ENCODE measurements at places on chromosomes 7 and 10. TPM values are rescaled to one million over a fixed set of nuclear protein-coding genes. Genes with fewer than 3 reads are reported as not detected.

DNA sequence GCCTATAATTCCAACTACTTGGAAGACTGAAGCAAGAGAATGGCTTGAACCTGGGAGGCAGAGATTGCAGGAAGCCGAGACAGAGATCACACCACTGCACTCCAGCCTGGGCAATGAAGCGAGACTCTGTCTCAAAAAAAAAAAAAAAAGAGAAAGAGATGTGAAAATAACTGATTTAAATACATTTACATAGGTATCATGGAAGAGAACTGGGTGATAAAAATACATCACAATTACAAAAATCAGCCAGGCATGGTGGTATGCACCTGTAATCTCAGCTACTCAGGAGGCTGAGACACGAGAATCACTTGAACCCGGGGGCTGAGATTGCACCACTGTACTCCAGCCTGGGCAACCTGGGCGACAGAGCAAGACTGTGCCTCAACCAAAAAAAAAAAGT lies 19.8 kb downstream of the NANOS1 start:
- no peaks in the 10 kb centered on the region for H3K4me1 ChIP-seq
- H3K36me3 ChIP-seq = peaks cover 43% of the 10 kb centered on the region
- DNase-seq = no peak
- H3K27ac ChIP-seq = no peak overlapping the region
- H3K4me3 ChIP-seq = no peak overlapping the region

- H3K4me1 ChIP-seq = no peaks in the 10 kb centered on the region
- DNase-seq = no peak
- no peaks in the 10 kb centered on the region for H3K36me3 ChIP-seq
- H3K4me3 ChIP-seq = no peak overlapping the region
- H3K27me3 ChIP-seq = no peaks in the 10 kb centered on the region
- no peak overlapping the region for H3K27ac ChIP-seq
These were observed 563.0 kb upstream of the SEMA3D start for GRCh38 chr7:85749696-85750453.

GRCh38 chr10:105187243-105187642 lies 546.2 kb downstream of the SORCS3 start:
- no peaks in the 10 kb centered on the region for H3K36me3 ChIP-seq
- no peak overlapping the region for H3K27ac ChIP-seq
- no peaks in the 10 kb centered on the region for H3K27me3 ChIP-seq
- no peak for DNase-seq

DNA sequence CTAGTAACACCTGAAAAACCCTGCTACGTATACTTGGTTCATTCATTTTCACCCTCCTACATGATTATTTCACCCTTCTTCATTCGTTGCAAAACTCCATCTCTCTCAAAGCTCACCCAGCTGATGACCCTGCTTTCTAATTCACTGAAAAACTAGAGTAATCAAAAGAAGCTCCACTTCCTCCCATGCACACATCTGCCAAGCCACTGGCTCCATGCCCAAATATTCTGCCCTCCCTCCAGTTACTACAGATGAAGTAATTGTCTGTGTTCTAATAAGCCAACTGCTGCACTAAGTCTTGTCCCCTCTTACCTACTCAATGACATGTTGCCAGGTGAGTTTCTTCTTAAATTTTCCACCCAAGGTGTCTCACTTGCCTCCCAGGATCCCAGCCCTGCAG lies 96.9 kb upstream of the CCDC71L start:
- H3K4me3 ChIP-seq = no peak overlapping the region
- H3K4me1 ChIP-seq = no peaks in the 10 kb centered on the region
- H3K36me3 ChIP-seq = no peaks in the 10 kb centered on the region
- no peaks in the 10 kb centered on the region for H3K27me3 ChIP-seq
- no peak overlapping the region for H3K27ac ChIP-seq

- no peaks in the 10 kb centered on the region for H3K4me1 ChIP-seq
- no peaks in the 10 kb centered on the region for H3K27me3 ChIP-seq
- H3K27ac ChIP-seq = no peak overlapping the region
These were observed 401.5 kb downstream of the REEP3 start for GRCh38 chr10:63922468-63923284.

DNA sequence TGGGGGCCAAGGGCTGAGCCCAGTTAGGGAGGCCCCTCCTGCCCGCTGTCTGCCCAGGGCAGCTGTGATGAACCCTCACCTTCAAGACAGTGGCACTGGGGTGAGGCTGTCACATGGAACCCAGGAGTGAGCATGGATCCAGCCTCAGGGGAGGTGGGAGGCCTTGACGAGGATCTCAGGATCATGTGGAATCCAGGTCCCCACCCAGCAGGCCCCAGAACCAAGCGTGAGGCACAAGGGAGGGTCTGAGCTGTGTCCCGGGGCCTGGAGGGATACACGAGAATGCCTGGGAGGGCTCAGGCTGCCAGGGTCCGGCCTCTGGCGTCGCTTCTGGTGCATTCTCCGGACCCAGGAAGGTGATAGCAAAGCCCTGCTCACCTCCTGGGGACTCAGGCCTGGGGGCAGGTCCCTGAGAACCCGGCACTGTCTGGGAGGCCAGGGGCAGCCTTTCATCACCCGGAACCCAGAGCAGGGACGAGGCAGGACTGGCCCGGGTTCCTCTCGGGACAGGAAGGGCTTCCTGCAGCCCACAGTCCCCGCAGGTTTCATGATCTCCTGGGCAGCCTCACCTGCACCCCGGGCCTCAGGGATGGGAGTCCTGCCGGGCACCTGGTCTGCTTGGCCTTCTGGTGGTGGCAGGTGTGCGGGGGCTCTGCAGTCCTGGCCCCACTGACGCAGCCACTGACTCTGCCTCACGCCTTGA lies 17.5 kb downstream of the DPYSL4 start:
- H3K36me3 ChIP-seq = no peaks in the 10 kb centered on the region
- H3K4me3 ChIP-seq = no peak overlapping the region
- no peak overlapping the region for H3K27ac ChIP-seq
- no peak for DNase-seq

DNA sequence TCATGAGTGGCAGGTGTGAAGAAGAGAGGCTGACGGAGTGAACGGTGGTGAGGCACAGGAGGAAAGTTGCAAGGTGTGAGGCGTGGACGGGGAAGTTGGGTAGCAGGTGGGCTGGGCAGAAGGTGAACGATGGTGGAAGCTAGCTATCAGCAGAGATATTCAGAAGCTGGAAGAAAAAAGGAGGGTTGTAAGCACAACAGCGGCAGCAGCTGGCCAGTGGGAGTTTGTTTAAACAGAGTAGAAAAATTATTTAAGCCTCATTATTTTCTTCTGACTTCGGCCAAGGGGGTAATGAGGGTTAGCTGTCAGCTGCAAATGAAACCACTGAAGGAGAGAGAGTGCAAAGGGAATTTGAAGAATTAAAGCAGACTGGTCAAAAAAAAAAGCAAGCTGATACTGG lies 62.1 kb upstream of the PRKAR2B start:
- DNase-seq = no peak
- no peak overlapping the region for H3K27ac ChIP-seq
- no peaks in the 10 kb centered on the region for H3K4me1 ChIP-seq
- H3K27me3 ChIP-seq = no peaks in the 10 kb centered on the region
- no peaks in the 10 kb centered on the region for H3K36me3 ChIP-seq

- H3K4me1 ChIP-seq = no peaks in the 10 kb centered on the region
- no peaks in the 10 kb centered on the region for H3K27me3 ChIP-seq
- DNase-seq = no peak
- no peak overlapping the region for H3K27ac ChIP-seq
- H3K36me3 ChIP-seq = no peaks in the 10 kb centered on the region
- H3K4me3 ChIP-seq = no peak overlapping the region
These were observed 92.6 kb downstream of the HPSE2 start for GRCh38 chr10:99143011-99143410.

DNA sequence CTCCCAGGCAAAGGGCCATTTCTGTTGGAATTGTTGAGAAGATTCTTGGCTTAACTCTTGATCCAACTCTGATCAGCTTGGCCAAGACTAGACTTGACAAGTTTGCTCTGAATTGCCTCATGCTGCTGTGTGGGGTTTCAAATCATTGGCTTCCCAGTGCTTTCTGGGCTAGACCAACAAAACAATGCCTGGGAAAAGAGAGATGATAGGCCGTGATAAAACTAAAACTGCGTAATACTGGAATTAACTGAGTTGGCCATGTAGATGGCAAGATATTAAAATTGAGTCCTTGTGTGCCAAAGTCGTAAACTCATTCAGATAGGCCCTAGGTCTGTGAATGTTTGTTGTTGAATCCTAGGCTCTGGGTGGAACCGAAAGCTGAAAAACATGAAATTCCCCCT lies 222.6 kb downstream of the MGMT start:
- DNase-seq = no peak
- H3K4me3 ChIP-seq = no peak overlapping the region
- no peaks in the 10 kb centered on the region for H3K36me3 ChIP-seq
- H3K4me1 ChIP-seq = no peaks in the 10 kb centered on the region

DNA sequence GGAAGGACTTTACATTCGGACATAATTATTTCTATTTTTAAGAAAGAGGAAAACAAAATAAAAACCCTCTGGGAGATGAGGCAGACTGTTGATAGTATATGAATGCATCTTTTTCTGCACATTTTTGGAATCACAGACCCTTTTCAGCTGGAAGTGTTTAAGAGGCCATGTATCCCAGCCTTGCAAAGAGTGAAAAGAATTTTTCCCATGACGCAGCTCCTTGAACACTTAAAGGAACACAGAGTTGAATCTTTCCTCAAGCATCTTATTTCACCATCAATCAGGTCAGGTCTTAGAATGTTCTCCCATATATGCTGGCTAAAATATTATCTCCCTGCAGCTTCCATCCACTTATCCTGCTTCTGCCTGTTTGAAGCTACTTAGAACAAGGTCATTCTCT lies 45.9 kb upstream of the PAPSS2 start:
- H3K4me3 ChIP-seq = no peak overlapping the region
- no peak overlapping the region for H3K27ac ChIP-seq
- DNase-seq = no peak
- H3K4me1 ChIP-seq = no peaks in the 10 kb centered on the region

DNA sequence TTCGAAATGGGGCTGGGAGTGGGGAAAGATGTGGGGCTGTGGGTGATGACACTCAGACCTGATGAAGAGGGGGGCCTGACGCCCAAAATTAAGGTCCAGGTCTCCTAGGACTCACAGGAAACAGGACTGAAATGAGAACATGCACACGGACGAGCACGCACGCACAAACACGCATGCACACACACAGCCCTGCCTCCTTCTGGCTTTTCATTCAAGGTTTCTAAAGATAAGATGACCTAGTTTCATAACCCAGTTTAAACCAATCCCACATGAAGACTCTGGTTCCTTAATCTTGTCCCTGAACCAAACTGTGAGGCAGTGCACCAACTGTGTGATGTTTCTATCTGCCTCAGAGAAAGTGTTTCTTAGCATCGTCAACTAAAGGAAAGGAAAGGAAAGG lies 162.0 kb downstream of the DGKI start:
- H3K27ac ChIP-seq = no peak overlapping the region
- H3K4me3 ChIP-seq = no peak overlapping the region
- H3K4me1 ChIP-seq = no peaks in the 10 kb centered on the region
- no peaks in the 10 kb centered on the region for H3K27me3 ChIP-seq

DNA sequence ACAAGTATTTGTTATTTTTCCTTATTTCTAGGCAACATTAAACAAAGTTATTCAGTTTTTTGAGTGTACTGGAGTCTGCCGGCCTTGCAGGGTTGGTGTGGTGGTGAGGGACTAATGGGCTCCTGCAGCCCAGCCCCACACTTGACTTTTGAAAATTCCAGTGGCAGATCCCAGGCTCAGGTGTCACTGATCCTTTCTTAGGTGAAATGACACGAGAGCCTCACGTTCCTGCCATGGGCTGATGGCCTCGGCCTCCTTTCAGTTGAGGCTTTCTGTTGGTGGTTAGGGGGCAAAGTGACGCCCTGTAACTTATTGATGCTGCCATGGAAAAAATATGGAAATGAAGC lies 117.9 kb downstream of the NKX6-2 start:
- no peaks in the 10 kb centered on the region for H3K4me1 ChIP-seq
- no peak for DNase-seq
- H3K27ac ChIP-seq = no peak overlapping the region
- no peak overlapping the region for H3K4me3 ChIP-seq

DNA sequence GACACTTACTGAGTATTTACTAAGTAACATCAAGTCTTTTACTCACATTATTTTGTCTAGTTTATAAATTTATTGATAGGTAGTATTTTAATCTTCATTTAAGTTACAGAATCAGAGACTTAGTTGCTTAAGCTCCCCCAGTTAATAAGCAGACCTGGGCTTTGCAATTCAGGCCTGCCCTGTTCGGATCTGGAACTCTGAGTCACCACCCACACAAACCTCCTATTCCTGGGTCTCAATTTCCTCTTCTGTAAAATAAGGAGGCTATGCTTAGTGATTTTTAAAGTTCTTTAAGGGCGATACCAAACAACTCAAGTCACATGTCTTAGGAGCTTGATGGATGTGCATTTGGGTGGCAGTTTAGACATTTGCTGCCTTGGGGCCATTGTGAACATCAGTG lies 3.5 kb upstream of the MGAM start:
- H3K4me3 ChIP-seq = no peak overlapping the region
- H3K4me1 ChIP-seq = no peaks in the 10 kb centered on the region
- DNase-seq = no peak

- H3K36me3 ChIP-seq = no peaks in the 10 kb centered on the region
- no peaks in the 10 kb centered on the region for H3K27me3 ChIP-seq
- DNase-seq = no peak
- no peak overlapping the region for H3K27ac ChIP-seq
These were observed 37.1 kb downstream of the SMURF1 start for GRCh38 chr7:99106821-99107241.

DNA sequence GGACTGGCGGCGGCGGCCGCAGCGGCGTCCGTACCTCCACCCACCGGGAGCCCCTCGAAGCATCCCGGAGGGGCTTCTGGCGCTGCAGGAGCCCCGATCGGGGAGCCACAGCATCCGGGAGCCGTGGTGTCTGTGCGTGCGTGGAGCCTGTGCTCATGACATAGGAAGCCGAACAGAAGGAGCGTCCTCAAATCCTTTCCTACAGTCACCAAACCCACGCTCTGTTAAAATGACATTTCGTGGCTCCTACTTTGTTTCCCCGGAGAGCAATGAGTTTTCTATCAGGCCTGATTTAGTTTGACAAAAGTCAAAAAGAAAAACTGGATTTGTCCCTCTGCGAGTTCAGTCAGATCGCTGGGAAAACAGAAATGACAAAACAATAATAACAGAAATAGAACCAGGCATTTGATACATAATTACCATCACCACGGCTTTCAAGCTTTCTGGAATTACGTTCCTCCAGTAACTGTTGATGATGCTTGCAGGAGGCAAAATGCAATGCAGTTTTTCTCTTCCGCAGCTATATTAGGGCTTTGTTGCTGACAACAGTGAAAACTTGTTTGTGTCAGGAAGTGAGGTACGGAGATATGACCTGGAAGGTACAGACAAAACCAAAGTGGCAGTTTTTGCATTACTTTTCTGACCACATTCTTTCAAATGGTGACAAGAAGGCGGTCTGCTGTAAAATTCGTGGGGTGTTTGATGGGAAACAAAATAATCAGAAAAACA lies 219.3 kb upstream of the MKLN1 start:
- peaks cover 7% of the 10 kb centered on the region for H3K4me1 ChIP-seq
- peak overlapping the region; percentile 88 for H3K4me3 ChIP-seq
- DNase-seq = peak; percentile 23
- peak overlapping the region; percentile 96 for H3K27ac ChIP-seq
- H3K36me3 ChIP-seq = no peaks in the 10 kb centered on the region
- H3K27me3 ChIP-seq = no peaks in the 10 kb centered on the region

GRCh38 chr10:31940839-31941653 lies 12.4 kb upstream of the ARHGAP12 start:
- no peak overlapping the region for H3K4me3 ChIP-seq
- no peaks in the 10 kb centered on the region for H3K36me3 ChIP-seq
- no peak overlapping the region for H3K27ac ChIP-seq
- H3K27me3 ChIP-seq = no peaks in the 10 kb centered on the region
- H3K4me1 ChIP-seq = peaks cover 10% of the 10 kb centered on the region

Gene SHH
- 5.6 TPM for total RNA-seq

Gene HOXA1
- total RNA-seq = 1.7 TPM

Gene HOXA5
- total RNA-seq = 9.6 TPM

Gene MMD2
- not detected for total RNA-seq

Gene CALCR
- not detected for total RNA-seq

Gene NRCAM
- total RNA-seq = 1.1 TPM

Measured in colonic mucosa (tissue), 4 donors.